ENCODE measurements at places on chromosomes 1 and 21.

- no peak for DNase-seq
These were observed 17.9 kb downstream of the ETV3L start for GRCh38 chr1:157081707-157082106.

- no peak for DNase-seq
These were observed 831 bp downstream of the TMEM52 start for GRCh38 chr1:1917995-1918900.

DNA sequence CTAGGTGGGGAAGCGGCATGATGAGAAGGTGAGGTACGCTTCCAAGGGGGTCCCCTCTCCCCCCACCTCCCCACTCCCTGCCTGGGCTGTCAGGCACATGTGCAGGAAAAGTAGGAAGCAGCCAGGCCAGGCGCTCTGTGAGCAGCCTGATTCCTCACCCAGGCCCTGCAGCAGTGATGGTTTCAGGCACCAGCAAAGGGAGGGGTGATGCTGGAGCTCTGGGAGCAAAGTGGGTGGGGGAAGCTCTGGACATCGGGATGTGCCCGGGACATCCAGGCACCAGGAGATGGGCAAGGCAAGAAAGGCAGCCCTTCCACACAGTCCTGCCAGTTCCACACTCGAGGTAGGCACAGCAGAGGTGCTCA, 106.1 kb downstream of the CRYAA start:
- DNase-seq = no peak

DNA sequence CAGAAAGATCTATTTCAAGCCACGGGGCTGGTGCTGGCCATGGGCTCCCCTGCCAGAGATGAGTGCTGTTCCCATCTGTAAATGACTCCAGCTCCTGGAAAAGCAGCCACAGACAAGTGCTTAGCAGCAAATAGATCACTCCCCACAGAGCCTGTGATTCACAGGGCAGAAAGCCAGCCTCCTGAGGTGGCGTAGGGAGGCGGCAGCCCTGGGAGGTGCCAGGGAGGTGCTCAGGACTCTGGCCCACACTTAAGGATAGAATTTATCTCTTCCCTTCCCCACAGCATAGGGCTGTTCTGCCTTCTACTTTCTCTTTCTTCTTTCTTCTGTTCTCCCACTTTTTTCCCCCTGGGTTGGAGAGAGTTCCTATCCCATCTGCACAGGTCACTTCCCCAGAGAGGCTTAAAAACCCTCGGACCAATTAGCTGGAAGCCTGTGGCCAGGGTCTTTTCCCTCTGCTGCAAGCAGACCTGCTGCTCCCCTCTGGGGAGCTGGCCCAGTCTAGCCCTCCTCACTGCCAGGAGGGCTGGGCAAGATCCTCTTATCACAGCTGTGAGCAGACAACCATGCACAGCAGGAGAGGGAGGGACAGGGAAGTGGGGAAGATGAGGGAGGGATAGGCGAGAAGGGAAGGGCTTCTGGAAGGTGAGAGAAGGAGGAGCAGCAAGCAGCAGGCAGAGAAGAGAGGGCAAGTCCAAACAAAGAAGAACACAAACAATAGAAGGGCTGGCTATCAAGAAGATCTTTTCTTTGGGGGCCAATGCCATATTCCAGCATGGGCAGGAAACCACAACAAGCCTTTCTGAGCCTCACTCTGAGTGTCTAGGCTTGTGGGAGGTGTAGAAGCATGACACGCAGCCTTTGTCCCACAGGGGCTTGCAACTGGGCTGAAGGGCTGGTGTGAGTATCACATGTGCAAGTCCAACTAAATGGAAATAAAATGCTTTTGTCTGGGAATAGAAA, 41.0 kb downstream of the KCND3 start:
- no peak for DNase-seq

- no peak for DNase-seq
These were observed 31.0 kb upstream of the LMX1A start for GRCh38 chr1:165387505-165387904.

DNA sequence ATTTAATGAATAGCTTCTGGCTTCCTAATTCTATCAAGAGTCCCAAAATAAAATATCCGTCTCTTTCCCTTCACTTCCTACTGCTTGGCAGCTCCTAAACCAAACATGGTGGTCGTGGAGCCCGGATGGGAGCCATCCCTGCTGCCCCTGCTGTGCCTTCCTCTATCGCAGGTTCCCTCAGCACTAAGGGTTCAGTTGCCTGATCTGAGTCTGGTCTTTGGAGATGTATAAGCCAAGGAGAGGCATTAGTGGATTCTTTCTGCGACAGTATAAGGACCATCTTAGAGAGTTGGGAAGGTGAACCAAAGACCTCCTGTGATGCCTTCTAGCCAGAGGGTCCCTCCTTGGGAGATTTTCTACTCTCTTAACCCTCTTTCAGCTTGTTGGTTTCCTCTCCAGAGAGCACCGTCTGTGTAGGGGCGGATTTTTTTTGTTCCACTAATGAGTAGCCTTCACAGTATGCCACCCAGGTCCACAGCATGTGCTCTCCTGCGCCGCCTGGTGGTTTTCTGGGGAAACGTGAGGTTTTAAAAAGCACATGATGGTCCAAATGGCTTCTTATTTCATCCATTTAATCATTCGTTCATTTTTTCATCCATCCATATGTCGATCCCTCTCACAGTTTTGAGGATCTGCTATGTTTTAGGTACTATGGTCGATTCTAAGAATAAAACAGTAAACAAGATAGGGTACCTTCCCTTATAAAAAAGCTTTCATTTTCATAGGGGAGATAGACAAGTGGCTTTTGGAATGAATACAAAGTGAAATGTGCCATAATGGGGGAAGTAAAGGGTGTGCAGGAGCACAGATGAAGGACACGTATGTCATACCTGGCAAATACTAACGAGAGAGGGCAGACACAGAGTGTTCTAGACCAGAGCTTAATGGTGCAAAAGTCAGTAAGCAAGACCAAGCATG, 71.0 kb downstream of the NFASC start:
- DNase-seq = no peak

DNA sequence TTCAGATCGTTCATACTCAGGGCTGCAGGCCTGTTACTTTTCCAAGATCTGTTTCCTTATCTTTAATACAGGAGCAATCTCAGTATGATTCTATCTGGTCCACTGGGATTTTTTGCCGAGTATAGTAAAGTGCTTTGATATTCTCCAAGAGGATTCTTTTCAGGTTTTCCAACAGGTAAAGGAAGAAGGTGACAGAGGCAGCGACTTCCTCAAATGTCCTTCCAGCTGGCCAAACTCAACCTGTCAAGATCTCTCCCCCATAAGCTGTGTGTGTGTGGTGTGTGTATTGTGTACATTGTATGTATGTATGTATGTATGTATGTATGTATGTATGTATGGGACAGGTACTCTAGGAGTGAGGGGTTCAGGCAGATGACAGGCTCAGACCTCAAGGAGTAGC, 1.1 kb downstream of the AKR1A1 start:
- no peak for DNase-seq

DNA sequence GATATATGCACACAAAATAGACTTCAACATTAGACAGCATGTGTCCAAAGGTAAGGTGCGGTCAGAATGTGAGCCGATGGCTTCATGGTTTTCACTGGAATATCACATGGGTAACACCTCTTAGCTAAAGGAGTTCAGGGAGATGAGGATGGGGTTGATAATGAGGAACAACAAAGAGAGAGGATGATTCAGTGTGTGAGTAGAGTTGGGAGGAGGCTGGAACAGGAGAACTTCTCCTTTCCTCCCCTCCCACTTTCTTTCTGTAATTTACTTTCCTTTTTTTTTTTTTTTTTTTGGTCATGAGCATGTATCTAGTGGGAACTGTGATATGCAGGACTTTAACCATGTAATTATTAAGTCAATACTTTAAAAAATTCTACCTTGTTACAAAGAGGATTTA, 99.4 kb downstream of the FASLG start:
- no peak for DNase-seq

DNA sequence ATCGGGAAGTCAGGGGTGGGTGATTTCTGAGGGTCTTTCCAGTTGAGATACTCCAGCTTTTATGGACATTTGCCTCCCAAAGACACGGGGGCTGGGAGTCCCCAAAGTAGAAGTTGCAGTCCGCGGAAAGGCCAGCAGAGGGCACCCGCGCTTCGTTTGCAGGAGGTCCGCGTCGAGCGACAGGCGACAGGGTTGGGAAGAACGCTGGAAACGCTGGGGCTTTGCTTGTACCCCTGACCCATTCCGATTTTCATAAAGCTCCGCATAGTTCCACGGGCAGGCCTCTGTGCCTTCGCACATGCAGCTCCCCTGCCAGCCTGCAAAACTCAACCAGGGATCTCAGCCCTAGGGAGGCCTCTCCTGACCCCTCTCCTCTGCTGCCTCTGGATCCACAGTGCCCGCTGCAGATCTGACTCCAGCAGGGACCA, 44.2 kb upstream of the LAPTM5 start:
- peak; percentile 68 for DNase-seq

GRCh38 chr1:153608742-153609584, 4.0 kb downstream of the S100A16 start:
- DNase-seq = no peak

DNA sequence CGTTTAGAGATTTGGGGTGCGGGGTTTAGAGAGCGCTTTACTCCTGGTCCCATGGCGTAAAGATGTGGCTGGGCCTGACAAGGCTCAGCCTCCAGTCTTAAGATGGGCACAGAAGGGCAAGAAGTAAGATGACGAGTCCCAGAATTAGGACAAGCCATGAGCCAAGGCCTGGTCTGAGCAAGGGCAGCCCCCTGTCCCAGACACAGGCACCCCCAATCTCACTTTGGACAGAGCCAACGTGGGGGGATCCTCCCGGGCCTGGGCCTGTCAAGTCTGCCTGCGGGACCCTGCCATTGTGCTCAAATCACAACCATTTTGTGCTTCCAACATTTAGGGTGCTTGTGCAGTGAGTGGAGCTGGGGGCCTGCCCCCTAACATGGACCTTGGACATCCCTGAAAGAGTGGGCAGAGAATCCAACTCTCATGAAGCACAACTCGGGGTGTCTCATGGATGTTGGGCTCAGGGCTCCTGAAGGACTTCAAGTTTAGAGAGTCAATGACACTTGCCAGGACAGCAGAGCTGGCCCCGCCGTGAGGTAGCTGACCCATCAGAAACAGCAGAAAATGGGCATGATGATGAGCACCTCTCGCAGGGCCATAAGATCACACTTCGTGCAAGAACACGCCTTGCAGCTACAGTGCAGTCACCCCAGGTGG, 52.6 kb downstream of the KIF21B start:
- no peak for DNase-seq

DNA sequence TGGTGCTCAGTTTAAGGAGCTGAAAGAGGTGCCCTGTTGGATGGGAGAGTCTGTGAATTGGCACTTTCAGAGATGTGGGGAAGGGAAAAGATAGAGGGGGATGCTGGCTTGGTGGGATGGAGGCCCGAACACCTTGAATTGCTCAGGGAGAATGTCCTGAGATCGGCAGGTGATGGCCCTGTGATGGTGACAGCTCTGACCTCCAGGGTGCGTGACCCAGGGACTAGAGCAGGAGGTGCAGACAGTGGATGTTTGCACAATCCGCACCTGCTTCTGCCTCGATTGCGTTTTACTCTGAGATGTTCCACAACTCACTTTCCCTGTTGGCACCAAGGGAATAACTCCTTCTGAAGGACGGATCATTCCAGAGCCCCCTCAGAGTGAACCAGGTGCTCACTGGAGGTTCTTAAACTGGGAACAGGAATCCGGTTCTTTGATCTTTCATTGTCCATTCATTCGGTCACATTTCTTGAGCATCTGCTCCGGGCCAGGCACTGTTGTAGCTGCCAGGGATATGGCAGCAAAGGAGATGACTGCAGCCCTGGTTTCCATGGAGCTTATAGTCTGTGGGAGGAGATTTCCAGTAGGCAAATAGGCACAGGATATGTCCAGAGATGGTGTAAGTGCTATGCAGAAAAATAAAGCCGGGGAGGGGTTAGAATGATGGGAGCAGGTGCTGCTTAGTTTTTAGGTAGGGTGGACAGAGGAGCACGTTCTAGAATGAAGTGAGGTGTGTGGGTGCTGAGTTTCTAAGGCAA, 226.6 kb upstream of the TMEM51 start:
- no peak for DNase-seq

DNA sequence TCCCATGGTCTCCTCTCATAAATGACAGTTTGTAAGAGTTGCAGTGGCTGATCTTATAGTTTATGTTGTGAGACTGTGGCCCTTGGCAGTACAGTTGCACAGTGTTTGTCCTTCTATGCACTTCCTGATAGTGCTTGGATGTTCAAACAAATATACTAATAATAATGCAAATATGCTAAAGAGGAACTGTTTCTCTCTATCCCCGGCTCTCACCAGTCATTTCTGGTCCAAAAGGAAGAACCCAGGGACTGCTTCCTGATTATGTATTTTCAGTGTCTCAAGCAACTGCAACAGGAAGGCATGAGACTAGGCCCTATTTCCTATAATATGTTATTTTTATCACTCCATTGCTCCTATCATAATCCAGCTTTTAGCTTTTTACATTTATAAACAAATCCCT, 17.0 kb upstream of the SUCO start:
- no peak for DNase-seq

GRCh38 chr1:50658459-50659076, 235.3 kb upstream of the DMRTA2 start:
- no peak for DNase-seq

GRCh38 chr21:14084701-14085100, 126.1 kb downstream of the LIPI start:
- DNase-seq = no peak

DNA sequence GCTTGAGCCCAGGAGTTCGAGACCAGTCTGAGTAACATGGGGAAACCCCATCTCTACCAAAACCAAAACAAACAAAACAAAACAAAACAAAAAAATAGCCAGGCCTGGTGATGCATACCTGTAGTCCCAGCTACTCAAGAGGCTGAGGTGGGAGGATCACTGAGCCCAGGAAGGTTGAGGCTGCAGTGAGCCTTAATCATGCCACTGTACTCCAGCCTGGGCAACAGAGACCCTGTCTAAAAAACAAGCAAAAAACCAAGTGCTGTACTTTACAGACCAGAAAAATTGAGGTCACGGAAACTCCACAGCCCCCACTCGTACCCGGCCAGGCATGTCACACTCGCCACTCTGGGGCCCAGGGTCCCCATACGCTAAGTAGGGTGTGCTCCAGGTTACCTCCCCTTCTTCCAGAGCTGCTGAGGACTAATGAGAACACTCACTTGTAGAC, 22.9 kb downstream of the ATP2B4 start:
- peak; percentile 41 for DNase-seq
